GM20000 (cell line): ENCODE measurements at places on chromosomes 12 and 14.
A peak's percentile ranks its signal among the peaks of the same experiment; 100 is the strongest.

GRCh38 chr14:68734231-68734732 is 58.6 kb downstream of the ZFP36L1 start:
- DNase-seq: peak; percentile 52

DNA sequence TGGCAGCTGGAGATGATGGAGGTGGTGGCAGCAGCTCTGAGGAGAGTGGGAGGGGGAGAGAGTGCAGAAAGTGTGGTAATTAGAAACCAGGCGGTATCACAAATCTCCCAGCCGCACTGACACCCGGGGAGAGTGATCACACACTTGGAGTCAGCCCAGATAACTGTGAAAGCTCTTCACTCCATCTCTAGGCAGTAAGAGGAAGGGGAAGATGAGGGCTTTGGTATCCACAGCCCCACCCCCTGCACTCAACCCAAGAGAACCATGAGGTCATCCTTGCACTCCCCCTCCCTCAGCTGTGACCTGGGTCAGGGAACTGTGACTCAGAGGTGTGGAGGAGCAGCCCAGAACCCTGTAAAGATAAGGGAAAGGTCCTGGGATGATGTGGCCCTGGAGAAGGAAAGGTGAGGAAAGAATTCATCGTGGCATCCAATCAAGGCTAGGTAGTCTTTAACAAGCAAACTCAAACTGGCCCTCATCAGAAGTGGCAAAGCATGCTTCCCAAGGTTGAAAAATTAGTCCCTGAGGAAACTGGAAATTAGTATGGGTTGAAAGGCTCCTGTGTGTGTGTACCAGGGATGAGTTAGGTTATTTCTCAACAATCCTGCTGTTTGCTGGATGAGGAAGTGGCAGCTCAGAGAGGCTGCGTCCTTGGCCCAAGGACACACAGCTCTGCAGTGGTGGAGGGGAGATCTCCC is 111.0 kb upstream of the LHX5 start:
- DNase-seq: no peak

- no peak for DNase-seq
Observed at GRCh38 chr14:44010595-44010994, 496.5 kb downstream of the FSCB start.

- DNase-seq: no peak
Observed at GRCh38 chr12:132105467-132105866, 38.7 kb downstream of the DDX51 start.

DNA sequence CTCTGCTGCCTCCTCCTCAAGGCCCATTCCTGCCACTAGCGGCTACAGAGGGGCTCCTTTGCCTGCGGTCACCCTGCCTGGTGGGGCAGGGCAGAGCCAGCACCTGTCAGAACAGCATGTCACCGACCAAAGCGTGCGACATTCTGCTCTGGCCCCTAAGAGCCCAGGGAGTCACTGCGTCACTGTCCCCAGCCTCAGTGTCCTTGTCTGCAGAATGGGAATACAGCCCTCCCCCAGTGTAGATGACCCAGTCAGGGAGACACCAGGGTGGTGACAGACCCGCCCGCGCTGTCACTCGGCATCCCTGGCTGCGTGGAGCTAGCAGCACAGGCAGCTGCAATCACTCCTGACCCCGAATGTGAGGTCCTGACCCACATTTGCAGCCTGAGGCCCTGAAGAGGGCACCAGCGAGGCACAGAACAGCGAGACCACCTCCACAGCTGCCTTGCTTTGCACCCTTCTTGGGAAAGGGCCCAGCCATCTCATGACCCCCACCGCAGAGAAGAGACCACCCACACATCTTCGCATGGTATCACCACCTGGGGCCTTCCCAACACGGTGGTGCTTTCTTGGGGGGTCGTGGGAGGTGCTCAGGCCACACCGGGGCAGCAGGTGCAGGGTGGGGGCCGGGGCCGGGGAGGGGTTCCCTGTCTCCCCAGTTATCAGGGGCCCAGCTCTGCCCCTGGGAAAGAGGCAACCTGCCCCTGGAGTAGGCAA is 2.5 kb downstream of the AHNAK2 start:
- peak; percentile 66 for DNase-seq

DNA sequence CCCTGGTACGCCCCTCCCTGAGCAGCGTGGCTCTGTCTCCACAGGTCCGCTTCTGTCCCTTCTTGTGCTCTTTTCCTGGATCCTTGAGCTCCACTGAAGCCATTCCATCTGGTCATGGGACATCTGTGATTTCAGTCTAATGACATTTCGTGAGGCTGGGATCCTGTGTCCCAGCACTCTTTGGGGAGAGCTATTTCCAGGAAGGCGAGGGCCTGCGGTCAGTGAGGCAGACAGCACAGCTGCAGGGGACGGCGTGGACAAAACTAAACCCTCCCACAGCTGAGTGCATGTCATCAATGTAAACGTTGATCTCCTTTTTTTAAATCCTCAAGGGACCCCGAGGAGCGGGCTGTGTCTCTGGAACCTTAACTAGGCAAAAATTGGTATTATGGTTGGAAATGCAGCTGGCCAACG is 127.7 kb downstream of the DACT1 start:
- DNase-seq: no peak

DNA sequence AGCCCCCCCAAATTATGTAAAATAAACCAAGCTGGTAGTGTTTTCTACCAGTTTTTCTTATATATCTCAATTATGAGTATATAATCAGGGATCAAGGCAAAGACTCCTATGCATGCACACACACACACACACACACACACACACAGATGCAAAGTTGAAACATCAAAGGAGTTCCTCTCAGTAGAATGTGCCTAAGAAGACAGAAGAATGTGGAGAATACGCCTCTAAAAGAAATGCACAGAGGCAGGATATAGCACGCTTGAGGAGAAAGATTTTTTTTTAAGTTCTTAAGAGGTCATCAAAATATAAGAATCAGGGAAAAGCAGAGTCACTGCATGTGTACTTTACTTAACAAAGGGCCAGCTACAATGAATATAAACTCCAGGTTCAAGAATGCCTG is 138.2 kb upstream of the CLEC14A start:
- no peak for DNase-seq

DNA sequence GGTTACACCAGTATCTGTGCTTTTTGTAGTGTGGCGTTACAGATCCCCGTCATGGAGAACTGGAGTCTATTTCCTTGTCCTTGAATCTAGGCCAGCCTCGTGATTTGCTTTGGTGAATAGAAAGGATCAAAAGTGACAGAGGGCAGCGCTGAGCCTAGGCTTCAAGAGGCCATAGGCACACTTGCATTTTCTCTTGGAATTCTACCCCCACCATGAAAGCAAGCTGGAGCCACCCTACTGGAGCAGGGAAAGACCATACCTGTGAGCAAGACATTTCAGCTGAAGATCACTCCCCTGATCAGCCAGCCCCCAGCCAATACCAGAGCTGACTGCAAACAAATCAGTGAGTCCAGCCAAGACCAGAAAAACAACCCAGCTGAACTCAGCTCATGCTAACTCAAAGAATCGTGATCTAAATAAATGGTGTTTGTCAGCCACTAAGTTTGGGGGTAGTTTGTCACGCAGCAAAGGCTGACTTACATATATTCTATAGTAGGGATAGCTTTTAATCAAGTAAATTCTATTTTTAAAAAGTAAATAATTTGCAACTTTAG is 521.9 kb upstream of the TBX3 start:
- no peak for DNase-seq

- peak; percentile 21 for DNase-seq
Observed at GRCh38 chr12:98532687-98533304, 17.4 kb downstream of the TMPO start.

GRCh38 chr14:98548071-98548686 is 723.8 kb downstream of the BCL11B start:
- no peak for DNase-seq

DNA sequence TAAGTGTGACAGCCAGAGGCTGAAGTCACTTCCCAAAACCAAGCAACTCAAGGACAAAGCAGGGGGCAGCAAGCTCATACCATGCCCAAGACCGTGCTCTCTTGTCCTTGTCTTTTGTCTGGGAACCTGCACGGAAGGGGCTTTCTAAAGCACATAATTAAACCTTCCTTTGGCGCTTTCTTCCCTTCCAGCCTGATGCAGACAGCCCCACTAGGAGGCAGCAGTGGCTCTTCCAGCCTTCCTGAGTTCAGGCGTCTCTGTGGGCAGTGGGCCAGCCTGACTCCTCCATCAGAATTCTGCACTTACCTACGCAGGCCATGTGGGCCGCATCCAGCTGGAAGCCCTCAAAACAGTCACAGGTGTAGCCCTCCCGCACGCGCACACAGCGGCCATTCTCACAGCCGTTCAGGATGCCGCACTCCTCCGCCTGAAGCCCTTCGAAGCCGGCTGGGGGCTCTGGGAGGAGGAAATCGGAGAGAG is 7.6 kb downstream of the ISCA2 start:
- DNase-seq: no peak

DNA sequence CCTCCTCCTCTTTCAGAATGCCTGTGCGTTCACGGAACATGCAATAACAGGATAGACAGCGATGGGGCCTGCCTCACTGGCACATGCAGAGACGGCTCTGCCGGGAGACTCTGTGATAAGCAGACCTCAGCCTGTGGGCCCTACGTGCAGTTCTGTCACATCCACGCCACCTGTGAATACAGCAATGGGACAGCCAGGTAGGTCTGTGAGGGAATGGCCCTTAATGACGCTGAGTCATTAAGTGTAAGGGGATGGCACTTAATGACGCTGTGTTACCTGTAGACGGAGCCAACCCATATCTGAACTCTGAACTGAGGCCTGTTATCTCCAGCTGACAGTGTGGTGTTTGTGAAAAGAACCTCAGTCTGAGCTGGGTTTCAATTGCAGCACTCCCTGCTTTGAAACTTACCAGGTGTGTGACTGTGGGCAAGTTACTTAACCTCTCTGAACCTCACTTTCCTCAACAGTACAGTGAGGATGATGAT is 86.9 kb downstream of the STAB2 start:
- no peak for DNase-seq

DNA sequence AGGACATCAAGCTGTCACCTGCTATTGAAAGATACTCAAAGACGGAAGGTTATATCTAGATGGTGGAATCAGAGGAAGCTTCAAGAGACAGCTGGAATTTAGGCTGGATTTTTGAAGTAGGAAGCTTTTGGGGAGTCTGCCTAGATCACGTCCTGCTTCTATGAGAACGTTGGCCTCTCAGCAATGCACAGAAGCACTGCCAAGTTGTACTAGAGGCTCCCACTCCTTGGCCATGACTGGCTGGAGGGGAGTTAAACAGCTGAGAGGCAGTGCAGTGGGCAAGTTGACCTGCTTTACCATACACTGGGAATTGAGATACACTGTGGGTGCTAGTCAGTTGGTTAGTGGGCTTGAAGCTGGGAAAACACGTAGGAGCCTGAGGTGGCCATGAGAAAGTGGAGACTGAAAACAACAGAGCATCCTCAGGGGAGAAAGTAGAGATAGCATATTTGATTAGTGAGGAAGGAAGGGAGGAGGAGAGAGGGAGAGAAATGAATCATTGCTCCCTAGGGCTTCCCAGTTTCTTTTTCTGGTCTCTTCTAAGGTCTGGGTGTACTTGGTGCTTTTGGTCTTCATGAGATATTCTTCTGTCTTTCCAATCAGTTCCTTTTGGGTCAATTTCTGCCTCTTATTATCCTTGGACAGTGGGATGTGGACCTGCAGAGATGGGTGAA is 110.8 kb downstream of the EMP1 start:
- no peak for DNase-seq

- DNase-seq: no peak
Observed at GRCh38 chr12:12797794-12798152, 12.3 kb downstream of the APOLD1 start.

DNA sequence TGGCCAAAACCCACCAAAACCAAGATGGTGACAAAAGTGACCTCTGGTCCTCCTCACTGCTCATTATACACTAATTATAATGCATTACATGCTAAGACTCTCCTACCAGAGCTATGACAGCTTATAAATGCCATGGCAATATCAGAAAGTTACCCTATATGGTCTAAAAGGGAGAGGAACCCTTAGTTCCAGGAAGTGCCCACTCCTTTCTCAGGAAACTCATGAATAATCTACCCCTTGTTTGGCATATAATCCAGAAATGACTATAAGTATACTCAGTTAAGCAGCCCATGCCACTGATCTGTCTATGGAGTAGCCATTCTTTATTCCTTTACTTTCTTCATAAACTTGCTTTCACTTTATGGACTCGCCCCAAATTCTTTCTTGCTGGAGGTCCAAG is 43.0 kb upstream of the FUT8 start:
- DNase-seq: no peak

- peak; percentile 69 for DNase-seq
Observed at GRCh38 chr12:57063991-57064685, 14.2 kb upstream of the MYO1A start.

DNA sequence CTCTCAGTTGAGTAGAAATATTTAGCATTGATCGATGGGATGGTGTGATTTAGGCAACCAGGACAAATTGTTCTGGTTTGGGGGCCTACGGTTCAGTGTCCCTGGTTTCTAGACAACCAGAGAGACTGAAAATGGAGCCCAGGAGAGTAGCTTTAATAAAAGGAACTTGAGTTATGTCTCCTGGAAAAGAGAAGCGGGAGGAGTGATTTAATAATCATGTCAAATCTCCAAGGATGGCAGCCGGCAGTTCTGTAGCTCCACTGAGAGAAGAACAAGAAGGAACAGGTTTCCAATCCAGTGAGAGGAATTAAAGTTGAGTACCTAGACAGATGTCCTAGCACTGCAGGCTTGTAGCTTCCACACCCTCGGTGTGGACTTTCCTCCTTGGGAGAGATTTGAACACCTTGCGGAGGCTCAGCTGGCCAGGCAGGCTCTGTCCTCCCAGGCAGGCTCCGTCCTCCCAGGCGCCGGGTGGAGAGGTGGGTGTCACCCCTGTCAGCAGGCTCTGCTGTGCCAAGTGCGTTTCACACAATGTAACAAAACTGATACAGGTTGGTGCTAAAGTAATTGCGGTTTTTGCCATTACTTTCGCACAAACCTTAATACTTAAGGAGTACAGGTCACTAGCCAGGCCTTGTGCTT is 45.9 kb downstream of the SLC6A12 start:
- no peak for DNase-seq

DNA sequence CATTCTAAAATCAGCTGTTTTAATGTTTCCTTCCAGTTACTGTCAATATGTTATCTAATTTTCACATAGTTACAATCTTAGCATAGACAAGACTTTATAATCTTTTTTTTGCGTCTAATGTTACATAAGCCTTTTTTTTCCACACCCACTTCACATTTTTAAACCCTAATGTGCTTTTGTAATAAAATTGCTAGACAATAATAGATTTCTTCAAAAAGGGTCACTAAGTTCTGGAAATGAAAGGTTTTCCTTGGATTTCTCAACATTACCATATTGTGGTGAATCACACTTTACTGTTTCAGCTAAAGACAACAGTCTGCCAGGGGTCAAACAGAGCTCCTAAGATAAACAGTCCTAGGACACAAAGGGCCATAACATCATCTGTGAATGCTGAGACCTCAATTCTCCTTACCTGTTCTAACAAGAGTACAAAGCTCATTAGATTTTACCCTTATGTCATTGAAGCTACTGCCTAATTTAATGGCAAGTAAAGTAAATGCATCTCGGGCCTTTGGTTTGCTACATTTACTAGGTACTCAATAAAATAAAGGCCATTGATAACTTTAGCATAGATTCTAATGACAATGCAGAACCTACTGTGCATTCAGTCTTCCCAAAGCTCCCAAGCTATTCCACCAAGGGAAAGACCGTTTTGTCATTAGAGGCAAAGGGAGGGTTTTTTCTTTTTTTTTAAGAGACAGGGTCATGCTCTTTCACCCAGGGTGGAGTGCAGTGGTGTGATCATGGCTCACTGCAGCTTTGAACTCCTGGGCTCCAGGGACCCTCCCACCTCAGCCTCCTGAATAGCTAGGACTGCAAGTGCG is 111.2 kb upstream of the SLC38A2 start:
- DNase-seq: no peak

- no peak for DNase-seq
Observed at GRCh38 chr14:23896609-23897153, 56.9 kb upstream of the DHRS4 start.

- DNase-seq: no peak
Observed at GRCh38 chr14:102829016-102829548, 51.8 kb downstream of the TRAF3 start.

GRCh38 chr12:120483621-120484020 is 12.3 kb upstream of the DYNLL1 start:
- DNase-seq: no peak
